ENCODE measurements at places on chromosomes 13 and 19.

DNA sequence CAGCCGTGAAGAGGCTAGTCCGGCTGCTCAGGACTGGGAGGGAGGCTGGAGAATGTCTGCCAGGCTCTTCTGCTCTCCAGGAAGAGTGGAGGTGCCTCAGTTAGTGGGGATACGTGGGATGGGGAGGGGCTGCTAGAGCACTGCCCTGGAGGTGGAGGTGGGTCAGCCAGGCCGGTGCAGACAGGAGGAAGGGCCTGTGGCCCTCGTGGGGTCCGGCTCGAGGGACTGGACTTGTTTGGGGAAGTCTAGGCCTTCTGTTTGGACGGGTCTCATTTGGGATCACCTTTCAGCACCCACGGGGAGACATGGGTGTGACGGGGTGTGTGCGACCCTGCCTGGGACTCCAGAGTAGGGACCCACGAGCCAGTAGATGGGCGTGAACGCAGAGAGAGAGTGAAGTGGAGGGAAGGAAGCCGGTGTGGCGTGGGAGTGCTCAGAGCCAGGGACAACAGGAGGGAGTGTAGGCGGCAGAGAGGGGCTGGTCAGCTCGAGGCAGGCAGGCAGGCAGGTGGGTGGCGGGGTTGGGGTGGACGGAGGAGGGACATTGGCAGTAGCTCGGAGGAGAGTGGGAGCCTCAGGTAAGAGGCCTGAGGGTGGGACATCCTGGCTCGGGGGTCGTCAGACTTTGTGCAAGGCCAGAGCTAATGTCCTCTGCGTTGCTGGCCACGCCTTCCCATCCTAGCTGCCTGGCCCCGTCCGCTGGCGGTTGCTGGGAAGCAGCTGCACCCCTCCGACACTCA is 11.5 kb downstream of the EPN1 start:
- DNase-seq, result no peak

- no peak for DNase-seq
Observed at GRCh38 chr19:42568006-42568405, 26.7 kb downstream of the CEACAM8 start.

- no peak for DNase-seq
Observed at GRCh38 chr13:30133554-30133912, 173.8 kb downstream of the KATNAL1 start.

GRCh38 chr19:44677019-44677811 is 5.9 kb downstream of the CEACAM19 start:
- no peak for DNase-seq

GRCh38 chr19:38093587-38093986 is 130.4 kb downstream of the DPF1 start:
- no peak for DNase-seq

GRCh38 chr19:23259961-23260360 is 9.8 kb upstream of the ZNF724 start:
- no peak for DNase-seq

GRCh38 chr13:57627663-57628062 is 3.9 kb upstream of the PCDH17 start:
- no peak for DNase-seq

- no peak for DNase-seq
Observed at GRCh38 chr19:42330241-42330711, 4.8 kb downstream of the MEGF8 start.

DNA sequence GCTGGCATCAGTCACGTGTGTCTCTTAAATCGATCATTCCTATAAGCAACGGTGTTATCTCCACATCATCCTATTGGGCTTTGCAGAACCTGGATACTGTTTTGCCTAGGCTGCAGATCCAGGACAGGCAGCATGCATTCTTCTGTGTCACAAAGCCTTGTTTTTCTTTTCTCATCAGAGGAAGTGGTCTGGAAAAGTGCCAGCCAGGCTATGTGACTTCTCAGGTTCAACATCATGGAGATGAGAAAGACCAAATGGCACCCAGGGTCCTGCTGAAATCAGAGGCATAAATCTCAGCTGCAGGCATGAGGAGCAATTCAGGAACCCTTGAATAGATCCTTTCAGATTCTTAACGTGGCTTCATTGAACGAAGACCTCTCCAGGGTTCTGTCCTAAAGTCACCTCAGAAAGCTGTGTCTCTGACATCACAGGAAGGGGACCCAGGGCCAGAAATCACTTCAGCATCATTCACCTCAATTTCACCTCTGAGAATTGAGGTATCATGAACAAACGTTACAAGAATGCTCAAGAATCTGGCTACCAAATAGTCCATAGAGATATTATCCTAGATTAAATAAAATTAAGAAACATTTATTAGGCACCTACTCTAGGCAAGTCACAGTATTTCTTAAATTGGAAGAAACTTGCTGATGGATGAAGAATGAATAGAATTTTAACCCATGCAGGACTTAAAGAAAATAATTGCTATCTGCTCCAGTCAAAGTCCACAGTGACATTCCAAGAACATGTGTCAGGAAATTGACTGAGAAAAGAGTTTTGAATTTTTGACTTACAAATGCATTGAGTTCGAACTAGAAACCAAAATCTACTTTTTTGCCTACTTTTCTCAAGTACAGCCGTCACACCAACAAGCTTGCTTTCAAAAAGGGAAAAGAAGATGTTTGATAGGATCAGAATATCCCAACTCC is 124.1 kb downstream of the COG6 start:
- DNase-seq, result no peak

GRCh38 chr13:38566023-38566422 is 120.9 kb upstream of the FREM2 start:
- DNase-seq, result no peak

- DNase-seq, result no peak
Observed at GRCh38 chr13:25186187-25186586, 14.1 kb upstream of the AMER2 start.

DNA sequence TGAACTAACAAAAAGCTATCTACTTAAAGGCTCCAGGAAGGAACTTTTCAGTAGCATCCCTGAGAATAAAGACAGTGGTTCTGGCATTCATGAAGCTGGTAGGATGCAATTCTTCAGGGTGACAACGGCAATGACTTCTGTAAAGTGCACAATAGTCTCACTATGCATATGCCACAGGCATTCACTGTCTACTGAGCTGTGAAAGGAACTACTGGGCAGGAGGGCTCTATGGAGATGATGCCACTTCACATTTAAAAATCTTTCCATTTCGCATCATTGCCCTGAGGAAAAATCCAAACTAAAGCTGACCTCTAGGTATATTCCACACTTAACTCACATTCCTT is 2020.6 kb upstream of the PCDH20 start:
- DNase-seq, result no peak

- no peak for DNase-seq
Observed at GRCh38 chr19:45311621-45312020, 11.1 kb downstream of the CKM start.

DNA sequence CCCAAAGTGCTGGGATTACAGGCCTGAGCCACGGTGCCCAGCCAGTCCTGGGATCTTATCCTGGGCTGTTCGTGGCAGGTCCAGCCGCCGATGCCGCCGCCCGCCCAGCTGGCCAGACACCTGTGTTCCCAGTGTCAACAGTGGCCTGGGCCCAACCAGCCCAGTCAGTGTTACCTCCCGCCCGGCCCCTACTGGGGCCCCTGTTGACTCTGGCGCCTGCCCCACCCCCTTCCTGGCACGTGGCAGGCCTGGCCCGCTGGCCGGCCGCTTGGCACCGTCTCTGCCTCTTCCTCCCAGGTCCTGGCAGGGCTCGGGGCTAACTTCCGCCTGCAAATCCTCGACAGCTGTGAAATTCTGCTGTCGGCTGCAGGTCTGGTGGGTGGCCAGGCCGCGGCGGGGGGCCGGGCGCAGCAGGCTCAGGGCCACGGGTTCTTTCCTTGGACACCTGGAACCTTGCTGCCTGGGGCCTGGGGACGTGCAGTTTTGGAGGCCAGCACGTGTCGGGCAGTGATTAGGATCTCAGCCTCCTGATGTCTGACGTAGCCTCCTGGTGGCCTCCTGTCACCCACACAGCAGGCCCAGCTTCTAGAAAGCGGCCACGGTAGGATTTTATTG is 9.1 kb downstream of the ARID3A start:
- DNase-seq, result no peak

GRCh38 chr19:47539747-47540311 is 25.0 kb upstream of the NAPA start:
- DNase-seq, result no peak

DNA sequence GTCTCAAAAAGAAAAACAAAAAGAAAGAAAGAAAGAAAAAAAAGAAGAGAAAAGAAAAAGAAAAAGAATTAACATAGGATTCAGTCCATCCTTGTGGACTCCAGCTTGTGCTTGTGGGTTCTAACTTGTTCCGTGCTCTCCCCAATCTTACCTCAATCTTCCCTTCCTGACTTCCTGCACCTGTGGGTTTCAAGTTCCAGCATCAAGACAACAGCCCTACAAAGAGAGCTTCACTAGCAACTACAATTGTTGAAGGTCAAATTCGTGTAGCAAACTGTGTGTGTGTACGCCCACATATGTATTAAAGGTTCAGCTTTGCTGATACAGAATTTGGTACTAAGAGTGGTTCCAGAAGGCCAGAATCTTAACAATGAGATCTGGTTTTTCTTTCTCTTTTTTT is 25.3 kb downstream of the FXYD5 start:
- no peak for DNase-seq
